ENCODE measurements at places on chromosomes 16 and 17. TPM values are rescaled to one million over a fixed set of nuclear protein-coding genes. Genes with fewer than 3 reads are reported as not detected.

Gene GRIN2C
- total RNA-seq = not detected

- DNase-seq = no peak
These were observed 719 bp downstream of the PMFBP1 start for GRCh38 chr16:72171236-72171635.

Gene BLTP2
- total RNA-seq = 160 TPM

- DNase-seq = no peak
These were observed 223.6 kb upstream of the CIBAR2 start for GRCh38 chr16:85335584-85336491.

All from SK-MEL-5 (cell line).